ENCODE measurements at places on chromosomes 13 and 19. TPM values are rescaled to one million over a fixed set of nuclear protein-coding genes. Genes with fewer than 3 reads are reported as not detected.

IFNL1 gene
- total RNA-seq = 0.10 TPM

CACNG7 gene
- 8.0 TPM for total RNA-seq

ZNF223 gene
- 5.1 TPM for total RNA-seq

SGCG gene
- total RNA-seq = not detected

CAPN12 gene
- total RNA-seq = 4.9 TPM

TSSK6 gene
- total RNA-seq = 1.5 TPM

PRPF31 gene
- 119 TPM for total RNA-seq

MED16 gene
- total RNA-seq = 21.0 TPM

SOX1 gene
- not detected for total RNA-seq

KLK15 gene
- total RNA-seq = not detected

TMEM255B gene
- 0.93 TPM for total RNA-seq

GET3 gene
- 99.5 TPM for total RNA-seq

VSIG10L gene
- 14.8 TPM for total RNA-seq

ZNF738 gene
- total RNA-seq = 0.76 TPM

PTGER1 gene
- not detected for total RNA-seq

CELF5 gene
- total RNA-seq = 0.52 TPM

MAST1 gene
- 1.8 TPM for total RNA-seq

OR7D2 gene
- not detected for total RNA-seq

ONECUT3 gene
- not detected for total RNA-seq

Measured in A549 treated with Hydrocortisone at 1 μM for 4 hours (cell line).